HuH-7.5 (cell line): ENCODE measurements at places on chromosomes 16 and 17.
A peak's percentile ranks its signal among the peaks of the same experiment; 100 is the strongest.

DNA sequence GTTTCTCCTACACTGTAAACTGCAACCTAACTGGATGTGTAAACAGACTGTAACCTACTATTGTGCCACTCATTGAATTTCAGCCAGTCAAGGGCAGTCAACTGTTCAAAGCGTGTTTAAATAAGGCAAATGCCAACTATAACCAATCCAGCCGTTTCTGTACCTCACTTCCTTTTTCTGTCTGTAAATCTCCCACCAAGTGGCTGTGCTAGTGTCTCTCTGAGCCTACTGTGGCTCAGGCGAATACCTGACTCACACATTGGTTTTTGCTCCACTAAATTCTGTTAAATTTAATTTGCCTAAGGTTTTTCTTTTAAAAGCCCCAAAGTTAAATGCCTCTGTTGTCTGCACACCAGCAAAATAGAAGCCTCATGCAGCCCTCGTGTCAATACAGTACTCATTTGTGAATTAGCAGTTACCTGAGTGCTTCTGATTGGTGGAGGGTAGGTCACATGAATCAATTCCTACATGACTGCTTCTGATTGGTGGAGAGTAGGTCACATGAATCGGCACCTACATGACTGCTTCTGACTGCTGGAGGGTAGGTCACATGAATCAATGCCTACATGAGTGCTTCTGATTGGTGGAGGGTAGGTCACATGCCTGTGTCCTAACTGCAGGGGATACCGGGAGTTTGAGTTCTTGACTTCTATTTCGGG is 31.1 kb upstream of the CCR7 start:
- DNase-seq: no peak

GRCh38 chr17:58303971-58304749 is 23.4 kb upstream of the MPO start:
- DNase-seq: peak; percentile 96

- no peak for DNase-seq
These were observed 33.6 kb downstream of the NKD1 start for GRCh38 chr16:50581845-50582244.

DNA sequence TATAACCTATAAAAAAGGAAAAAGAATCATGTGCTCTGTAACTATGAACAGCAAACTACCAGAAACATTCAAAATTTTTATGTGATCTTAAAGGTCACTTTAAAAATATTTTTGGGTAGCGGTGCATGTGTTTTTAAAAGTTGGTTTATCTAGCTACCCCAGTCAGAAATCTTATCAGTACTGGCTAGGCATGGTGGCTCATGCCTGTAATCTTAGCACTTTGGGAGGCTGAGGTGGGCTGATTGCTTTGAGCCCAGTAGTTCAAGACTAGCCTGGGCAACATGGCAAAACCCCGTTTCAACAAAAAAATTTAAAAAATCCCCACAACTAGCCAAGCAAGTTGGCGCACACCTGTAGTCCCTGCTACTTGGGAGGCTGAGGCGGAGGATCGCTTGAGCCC is 3.7 kb downstream of the CAPNS2 start:
- no peak for DNase-seq

- no peak for DNase-seq
These were observed 3.9 kb downstream of the HOXB1 start for GRCh38 chr17:48526608-48527546.

- no peak for DNase-seq
These were observed 312.0 kb upstream of the CA10 start for GRCh38 chr17:52470553-52470952.

DNA sequence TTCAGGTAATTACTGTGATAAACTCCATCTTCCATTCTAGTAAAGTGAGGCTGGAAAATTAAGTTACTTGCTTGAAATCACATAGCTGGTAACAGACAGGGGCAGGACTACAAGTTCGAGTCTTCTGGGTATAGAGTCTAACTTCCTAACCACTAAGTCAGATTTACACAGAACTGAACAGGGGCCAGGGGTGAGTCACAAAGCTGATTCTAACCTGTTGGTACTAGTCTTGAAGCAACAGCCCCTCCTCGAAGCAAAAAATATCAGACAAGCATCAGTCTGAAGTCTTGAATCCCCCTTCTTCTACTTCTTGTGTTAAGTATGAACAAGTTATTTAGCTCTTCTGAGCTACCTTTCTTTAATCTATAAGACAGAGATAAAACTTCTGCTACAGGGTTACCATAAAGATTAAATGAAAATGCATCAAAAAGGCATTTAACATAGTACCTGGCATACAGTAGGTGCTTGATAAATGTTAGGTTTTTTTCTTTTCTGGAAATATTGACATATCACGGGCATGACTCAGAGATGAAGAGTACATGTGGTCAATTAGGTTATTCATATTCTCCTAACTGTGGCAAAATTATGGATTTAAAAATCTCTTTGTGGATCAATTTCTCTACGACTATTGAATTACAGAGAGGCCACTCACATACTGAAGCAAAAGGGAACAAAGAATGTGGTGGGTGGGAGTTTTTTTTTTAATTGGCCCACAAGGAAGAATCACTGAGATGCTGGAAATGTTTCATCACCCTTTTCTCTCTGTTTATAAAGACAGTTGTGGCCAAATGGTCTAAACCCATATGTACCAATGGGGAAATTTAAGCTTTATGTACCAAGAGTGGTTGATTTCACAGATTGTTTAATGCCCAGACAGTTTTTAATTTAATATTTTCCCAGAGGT is 266.9 kb upstream of the DYNLRB2 start:
- no peak for DNase-seq

DNA sequence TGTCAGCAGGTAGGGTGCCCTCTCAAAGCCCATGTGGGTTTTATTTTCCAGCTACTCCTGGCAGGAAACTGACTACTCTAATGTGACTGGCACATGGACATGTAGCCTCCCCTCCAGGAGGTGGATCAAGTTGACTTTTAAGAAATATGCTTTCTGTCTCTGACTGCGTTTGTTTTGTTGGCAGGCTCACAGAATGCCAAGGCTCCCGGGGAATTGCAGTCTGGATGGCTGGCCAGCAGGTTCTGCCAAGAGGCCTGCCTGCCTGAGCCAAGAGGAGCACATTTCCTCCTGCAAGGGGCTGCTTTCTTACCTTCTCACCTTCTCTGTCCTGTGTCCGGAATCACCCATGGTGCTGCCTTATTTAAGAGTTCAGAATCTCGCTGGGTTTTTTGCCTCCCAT is 217.3 kb upstream of the ERCC4 start:
- DNase-seq: no peak

DNA sequence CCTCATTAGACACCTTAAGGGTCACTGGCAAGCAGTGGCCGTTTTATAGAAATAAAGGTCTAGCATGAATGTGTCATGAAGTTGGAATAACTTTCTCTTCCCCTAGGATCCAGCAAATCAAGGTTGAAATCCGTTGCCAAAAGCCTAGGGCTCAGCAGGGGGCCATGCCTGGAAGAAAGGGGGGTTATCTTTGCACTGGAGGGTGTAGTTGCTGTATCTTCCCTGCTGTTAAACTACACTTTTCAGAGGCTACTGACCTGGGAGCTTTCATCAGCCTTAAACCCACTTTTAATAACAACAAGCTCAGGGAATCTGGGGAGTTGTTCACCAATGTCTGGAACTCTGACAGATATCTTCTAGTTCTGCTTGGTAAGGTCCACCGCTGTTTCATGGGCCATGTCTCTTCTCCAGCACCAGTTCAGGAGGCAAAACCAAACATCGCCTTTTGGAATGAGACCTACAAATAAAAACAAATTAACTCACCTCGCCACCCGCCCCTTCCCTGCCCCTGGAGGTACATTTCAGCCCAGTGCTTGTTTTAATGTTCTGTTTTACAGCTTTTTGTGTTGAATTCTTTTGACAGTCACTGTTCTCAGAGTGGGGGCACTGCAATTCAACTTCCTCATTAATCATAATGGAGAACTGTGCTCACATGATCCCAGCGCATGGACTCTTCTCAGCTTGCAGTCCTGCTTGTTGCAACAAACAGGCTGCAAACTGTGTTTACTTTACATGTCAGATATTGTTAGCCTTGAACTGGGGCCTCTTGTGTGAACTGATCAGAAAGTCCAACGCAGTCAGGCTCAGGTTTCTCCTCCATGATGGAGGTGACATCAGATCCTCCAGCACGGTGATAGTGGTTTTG is 508.7 kb downstream of the KCNJ2 start:
- DNase-seq: peak; percentile 22

DNA sequence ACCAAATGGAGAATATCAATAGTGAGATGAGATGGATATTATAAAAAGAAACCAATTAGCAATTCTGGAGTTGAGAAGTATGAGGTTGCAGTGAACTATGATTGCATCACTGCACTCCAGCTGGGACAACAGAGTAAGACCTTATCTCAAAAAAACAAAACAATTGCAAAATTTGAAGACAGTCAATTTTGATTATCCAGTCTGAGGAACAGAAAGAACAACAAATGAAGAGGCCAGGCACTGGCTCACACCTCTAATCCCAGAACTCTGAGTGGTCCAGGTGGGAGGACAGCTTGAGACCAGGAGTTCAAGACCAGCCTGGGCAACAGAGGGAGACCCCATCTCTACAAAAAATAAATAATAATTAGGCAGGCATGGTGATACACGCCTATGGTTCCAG is 35.0 kb downstream of the USP32 start:
- DNase-seq: no peak

DNA sequence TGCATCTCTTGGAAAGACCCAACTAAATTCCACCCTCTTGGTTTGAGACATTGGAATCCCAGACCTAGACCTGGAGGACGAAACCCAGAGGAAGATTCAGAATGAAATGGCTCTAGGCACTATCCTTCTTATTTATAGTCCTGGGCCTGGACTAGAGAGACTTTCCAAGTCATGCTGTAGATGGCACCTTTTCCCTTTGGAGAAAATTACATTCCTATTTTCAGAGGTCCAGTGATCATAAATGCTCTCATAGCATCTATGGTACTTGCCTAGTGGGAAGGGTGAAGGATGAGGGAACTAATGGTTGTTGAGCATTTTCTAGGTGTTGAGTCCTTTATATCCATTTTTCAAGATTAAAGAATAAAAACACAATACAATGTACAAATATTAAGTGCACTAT is 37.1 kb downstream of the SPACA3 start:
- DNase-seq: no peak

DNA sequence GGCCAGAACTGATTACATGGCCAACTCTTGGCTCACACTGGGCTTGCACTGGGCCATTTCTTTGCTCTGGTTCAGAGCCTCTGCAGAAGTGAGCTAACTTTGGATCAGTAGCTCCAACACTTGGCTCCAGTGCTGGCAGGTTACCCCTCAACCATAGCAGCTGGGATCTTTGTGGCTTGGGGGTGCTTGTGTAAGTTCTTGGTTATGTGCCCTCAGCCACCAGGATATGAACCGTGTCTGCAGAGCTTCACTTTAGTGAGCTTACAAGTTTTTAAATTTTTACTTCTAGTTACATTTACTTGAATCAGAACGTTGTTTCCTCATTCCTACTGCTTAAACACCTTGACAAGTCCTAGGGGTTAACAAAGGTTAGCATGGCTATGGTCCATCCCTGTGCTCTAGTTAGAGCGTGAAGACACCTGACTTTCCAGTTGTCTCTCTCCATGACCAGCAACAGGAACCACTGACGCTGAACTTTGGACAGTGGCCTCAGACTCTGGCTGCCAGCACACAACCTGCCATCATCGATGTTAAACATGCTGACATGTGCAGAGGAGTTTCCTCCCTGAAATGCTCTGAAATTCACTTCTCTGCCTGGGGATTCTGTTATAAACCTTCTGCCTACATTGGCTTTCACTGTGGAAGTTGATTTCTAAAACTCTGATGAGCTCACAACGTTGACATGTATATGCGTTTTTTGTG is 4.1 kb downstream of the PDF start:
- DNase-seq: peak; percentile 85

DNA sequence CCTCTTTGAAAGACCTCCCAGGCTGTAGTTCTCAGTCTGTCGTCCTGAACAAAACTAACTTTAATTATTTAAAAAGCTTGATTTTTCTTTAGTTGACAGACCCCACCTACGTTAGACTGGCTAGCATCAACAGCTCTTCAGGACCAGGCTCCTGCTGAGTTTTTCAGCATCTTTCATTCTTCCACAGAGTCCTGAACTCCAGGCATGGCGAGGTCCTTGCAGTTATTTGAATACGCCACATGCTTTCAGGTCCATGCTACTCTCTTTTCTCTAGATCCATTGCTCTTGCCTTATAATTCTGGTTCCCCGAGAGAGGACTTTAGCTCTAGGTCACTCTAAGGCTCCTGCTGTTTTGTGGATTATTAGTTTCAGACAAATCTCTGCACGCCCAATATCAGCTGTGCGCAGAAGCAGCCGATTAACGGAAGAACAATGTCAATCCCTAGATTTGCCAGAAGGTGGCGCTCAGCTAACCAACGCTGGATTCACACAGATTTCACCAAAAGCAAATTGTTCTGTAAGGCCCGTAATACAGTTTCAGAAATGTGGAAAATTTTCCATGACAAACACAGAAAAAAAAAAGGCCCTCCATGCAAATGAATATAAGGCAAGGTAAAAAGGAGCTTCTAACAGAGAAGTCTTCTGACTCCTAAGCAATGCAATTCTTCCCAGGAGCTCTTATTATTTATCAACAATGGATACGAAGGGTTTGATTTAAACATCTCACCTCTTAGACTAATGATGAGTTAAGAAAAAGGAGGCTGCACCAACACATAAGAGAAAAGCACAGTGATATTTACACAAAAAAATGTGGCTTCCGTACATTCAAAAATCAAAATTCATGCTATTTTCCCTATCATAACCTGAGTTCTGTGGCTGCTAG is 33.5 kb upstream of the BCO1 start:
- peak; percentile 51 for DNase-seq

- no peak for DNase-seq
These were observed 192.2 kb upstream of the CDH11 start for GRCh38 chr16:65313936-65314626.

GRCh38 chr16:88195911-88196465 is 186.8 kb upstream of the ZNF469 start:
- no peak for DNase-seq

DNA sequence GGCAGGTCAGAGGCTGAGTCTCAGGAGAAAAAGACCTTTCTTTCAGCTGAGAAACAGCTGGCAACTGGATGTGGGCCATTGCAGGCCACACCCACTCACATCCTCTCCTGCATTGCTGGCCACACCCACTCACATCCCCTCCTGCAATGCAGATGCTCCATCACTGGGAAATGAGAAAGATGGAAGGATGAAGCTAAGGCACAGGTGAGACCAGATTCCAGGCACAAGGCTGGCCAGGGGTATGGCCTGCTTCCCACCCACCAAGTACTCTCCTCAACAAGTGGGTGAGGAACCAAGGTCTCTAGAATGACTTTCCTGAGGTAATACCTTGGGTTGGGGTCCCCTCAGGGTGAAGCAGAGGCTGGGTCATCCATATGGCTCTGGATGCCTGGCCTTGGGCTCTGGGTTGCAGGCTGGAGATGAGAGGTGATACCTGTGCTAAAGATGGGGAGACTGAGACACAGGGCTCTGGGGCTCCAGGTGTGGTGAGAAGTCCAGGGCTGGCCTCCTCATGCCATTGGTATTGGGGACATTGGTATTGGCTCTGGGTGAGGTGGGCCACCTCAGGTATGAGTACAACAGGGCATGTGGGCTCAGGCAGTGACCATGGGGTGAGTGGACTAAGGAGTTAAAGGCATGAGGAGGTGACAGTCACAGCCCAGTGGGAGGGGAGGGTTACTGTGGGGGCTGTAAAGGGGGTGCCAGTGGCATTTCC is 1726.8 kb downstream of the TP53TG3F start:
- no peak for DNase-seq
